T-helper 22 cell (primary cell): ENCODE measurements at places on chromosomes 3 and 15.

DNA sequence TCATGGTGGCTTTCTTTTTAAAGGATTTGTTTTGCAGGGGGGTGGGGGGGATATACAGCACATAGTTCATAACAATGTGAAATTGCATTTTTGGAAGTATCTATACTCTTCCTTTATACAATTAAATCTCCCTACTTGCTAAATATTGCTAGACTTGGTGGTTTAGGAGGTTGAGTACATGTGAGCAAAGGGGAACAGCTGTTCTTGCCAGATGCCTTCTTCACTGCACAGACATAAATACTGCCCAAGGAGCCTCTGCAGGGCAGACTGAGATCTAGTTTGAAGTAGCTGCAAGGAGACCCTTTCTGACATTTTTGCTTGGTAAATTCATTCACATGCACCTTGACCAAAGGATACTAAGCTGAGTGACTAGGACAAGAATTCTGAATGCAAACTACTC, 228.6 kb upstream of the IL12A start:
- DNase-seq: no peak

GRCh38 chr3:196803891-196804468, 63.7 kb upstream of the SENP5 start:
- DNase-seq: no peak

DNA sequence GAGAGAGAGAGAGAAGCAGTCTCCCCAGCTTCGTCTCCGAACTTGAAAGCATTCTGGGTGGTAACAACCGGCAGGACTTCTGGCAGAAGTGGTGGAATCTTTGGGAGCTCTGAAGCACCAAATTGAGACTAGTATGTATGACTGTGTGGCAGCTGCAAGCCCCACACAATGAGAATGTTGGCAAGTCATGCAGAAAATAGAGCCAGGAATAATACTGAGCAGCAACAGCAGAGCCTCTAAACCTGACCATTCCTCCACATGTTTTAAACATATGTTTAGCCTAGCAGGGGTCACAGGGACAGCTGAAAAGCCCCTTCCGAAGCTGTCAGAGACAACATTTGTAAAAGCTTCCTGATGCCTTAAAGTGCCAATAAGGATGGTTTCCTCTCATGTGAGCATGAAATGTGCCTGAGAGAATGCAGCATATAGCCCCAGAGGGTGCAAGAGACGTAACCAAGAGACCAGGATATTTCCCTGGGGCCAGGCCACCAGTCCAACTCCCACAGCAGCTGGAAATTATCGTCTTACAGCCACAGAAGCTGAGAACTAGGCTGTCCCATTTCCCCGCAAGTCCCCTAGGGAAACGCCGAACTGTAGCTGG, 178.6 kb upstream of the CCDC54 start:
- no peak for DNase-seq

DNA sequence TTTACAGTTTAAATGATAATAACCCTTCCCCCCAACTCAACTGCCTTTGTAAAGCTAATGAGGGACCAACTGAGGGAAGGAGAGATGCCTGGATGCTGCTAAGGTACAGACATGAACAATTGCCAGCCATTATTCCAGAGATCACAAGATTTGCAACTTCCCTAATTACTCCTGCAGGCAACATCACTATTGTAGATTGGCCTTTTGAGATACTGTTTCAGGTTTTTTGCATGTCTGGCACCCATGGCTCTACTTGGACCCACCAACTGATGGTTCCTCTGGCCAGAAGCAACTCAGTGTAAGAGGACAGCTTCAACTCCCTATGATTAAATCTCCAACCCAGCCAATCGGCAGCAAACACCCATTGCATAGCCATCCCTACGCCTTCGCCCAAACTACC, 478.7 kb downstream of the FHIT start:
- no peak for DNase-seq

DNA sequence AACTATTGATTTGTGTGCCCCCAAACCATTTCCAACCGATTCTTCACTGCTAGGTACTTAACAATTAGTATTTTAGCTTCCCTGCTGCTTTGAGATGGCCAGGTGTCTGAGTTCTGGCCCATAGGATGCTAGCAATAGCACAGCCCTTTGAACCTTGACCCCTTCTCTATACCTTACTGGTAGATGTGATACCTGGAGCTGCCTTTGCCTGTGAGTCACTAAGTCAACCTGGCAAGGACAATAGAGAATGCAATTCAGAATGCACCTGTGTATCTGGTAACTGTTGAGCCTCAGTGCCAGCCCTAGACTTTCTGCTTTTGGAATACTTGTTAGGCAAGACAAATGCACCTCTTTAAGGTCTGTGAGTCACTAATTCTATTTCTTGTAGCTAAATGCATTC, 467.4 kb downstream of the GRM7 start:
- DNase-seq: no peak

GRCh38 chr3:53102601-53103147, 27.6 kb downstream of the RFT1 start:
- DNase-seq: no peak

- no peak for DNase-seq
These were observed 607.5 kb upstream of the DPPA4 start for GRCh38 chr3:109944836-109945235.

GRCh38 chr15:76340198-76340802, 3.7 kb downstream of the ISL2 start:
- no peak for DNase-seq

DNA sequence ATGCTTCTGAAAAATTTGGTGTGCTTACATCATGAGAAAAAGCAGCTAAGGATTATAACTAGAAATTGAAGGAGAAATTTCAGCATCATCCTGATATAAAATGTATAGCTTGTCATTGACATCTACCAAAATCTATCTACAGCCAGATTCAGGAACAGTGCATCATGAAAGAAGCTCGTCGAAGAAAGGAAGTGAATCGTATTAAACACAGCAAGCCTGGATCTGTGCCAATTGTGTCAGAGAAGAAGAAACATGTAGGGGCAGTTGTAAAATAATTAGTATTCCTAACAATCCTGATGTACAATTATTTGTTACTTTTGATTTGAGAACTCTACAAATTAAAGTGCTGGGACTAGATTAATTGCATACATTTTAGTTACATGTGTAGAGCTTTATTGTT, 37.2 kb downstream of the AP4E1 start:
- no peak for DNase-seq

DNA sequence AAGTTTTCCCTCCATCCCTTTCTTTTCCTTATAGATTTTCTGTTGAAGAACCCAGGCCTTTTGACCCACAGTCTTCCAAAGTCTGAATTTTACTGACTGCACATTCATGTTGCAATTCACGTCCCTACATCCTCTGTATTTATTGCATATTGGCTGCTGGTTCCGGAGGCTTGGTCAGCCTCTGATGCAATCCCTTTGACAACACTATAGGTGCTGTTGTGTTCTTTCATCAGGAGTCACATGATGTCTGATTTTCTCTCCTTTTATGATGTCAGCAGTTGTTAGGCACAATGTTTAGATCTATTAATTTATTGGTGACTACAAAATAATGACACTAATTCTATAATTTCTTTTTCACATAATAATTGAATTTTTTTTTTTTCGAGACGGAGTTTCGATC, 8.7 kb downstream of the CYP1A1 start:
- no peak for DNase-seq

GRCh38 chr3:120326784-120327183, 22.4 kb downstream of the LRRC58 start:
- no peak for DNase-seq

DNA sequence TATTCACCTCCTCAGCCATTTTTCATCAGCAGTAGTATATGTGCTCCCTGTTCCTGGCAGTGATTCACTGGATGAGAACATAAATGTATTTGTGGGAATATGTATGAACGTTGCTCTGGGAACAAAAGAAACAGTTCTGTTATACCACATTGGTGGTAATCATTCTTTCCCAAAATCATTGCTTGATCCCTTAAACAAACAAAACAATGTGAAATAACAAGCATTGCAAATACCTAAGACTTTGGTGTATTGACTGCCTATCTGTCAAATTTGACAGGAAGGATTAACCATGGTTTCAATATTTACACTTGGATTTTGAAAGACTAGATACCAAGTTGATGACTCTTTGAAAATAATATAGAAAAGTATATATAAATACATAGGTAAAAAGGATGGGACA, 284.1 kb downstream of the FHIT start:
- DNase-seq: no peak

GRCh38 chr3:151096716-151097115, 11.3 kb downstream of the MED12L start:
- DNase-seq: no peak

DNA sequence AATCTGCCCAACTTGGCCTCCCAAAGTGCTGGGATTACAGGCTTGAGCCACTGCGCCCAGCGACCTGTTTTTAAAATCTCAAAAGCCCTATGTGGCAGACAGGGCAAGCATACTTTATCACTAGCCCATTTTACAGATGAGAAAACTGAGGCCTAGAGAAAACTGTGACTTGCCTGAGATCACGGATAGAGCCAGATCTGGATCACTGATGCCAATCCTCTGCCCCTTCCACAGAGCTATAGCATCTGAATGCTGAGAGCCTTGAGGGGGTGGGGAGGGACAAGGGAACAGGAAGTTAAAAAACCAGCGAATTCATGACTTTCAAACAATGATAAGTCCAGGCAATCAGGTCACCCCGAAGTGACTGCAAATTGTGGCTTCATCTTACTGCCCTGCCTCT, 7.3 kb downstream of the ANKRD63 start:
- DNase-seq: no peak

DNA sequence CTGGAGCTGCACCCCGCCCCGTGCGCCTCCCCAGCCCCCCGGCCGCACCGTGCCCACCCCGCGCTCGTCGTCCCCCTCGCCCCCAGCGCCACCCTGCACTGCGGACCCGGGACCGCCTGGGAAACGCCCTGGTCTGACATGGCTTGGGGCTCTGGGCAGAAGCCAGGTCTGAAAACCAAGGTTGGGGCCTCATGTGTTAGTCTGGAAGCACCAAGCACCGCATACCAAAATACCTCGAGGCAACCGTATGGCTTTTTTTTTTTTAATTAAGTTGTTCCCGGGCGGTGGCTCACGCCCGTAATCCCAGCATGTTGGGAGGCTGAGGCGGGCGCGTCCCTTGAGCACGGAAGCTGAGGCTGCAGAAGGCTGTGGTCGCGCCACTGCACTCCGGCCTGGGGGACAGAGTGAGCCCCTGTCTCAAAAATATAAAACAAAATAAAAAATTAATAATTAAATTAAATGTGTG, 91.5 kb upstream of the CHD2 start:
- no peak for DNase-seq

DNA sequence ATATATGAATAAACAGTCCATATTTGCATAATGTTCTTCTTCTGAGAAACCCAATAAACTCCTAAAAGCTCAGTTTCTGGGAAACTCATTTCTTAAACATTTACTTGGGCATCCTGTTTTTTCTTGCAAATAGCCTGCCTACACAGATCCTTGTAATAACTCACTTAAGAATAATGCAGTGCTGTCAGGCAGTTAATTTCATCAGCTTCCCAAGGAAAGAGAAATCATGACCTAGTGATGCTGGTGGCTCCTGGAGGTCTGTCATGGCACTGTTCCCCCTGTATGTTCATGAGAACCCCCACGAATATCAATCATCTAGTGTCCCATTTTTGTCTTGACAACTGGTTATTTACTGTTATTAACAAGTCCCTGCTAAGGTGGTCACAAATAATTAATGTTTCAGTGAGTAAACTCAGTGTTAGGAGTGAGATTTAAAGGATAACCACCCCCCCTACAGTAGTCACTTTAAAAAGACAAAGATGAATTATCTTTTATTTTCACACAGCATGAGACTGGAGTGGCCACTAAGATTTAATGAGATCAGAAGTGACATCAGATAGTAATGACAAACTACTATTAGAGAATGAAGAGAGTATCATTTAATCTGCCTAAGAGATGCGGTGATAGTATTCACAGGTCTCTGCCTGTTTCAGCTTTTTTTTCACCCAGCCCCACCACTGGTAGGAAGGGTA, 279.5 kb upstream of the NECTIN3 start:
- DNase-seq: no peak

GRCh38 chr3:195134431-195134830, 136.5 kb downstream of the XXYLT1 start:
- no peak for DNase-seq

DNA sequence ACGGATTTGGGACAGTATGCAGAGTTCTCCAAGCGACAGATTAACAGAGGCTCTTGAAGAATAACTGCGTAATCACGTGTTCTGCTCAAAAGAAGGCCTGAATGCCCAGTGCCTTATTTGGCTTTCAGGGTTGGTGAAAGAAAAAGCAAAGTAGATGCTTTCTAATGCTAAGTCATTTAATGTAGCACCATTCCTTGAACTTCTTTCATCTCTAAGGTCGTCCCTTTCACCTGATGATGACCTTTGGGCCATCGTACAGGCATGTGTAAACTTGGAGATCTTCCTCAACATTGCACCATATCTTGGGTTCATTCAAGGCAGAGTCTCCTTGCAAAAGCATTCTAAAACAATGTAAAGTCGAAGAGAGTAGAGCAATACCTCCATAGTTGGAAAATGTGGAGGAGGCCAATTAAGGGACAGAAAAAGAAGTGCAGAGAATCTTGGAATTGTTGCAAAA, 48.9 kb downstream of the TMEM44 start:
- no peak for DNase-seq

DNA sequence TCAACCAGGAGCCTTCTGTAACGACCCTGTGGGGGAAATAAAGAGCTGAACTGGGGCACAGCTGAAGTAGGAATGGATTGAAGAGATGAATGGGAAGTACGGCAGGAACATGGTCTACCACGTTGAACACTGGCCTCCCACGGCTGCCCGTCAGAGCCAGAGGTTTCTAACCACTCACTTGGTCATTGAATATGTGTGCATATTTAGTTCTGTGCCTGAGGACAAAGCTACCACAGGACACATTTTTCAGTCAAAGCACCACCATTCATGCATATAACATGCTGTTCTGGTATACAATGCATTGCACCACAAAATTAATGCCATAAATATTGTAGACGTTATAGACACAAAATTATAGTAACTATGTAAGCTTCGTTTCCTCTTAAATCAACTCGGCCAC, 75.5 kb downstream of the MB21D2 start:
- no peak for DNase-seq

GRCh38 chr3:15794303-15794771, 3.4 kb downstream of the ANKRD28 start:
- peak; percentile 37 for DNase-seq

GRCh38 chr3:180325958-180326357, 276.0 kb upstream of the TTC14 start:
- DNase-seq: no peak

DNA sequence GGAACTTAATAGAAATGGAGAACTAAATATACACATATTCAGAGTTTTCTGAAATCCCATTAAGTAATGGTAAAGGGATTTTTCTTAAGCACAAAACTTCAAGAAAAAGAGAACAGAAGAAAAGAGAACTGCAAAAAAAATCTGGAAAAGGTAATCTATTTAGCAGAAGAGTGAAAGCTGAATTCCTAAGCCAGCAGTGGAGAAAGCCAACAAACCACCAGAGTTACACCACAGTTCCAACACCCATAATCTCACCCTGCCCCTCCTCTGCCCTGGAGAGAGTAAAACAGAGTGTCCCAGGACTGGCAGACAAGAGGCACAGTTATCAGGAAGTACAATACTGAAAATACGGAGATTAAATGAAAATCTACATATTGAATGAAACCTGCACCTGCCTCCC, 29.4 kb downstream of the TP53BP1 start:
- no peak for DNase-seq
